ENCODE measurements at places on chromosomes 6 and 20.

DNA sequence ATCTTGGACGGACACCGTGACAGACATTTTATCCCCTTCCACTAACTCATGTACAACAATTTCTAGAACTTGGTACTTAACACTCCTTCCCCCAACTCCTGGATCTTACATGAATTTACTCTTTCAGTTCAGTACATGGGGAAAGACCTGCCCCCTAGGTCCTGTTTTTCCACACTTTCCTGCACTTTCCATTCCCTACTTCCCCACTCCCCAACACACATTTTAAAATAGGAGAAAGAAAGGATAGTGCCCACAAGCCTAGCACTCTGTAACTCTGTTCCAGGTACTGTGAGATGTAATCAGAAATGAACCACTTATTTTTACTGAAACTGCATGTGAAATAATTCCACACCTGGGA is 1.3 kb downstream of the ADGRG6 start:
- H3K4me1 ChIP-seq, result peaks cover 7% of the 10 kb centered on the region
- DNase-seq, result no peak
- peak overlapping the region; percentile 11 for H3K4me3 ChIP-seq
- H3K27me3 ChIP-seq, result peaks cover 18% of the 10 kb centered on the region
- no peak overlapping the region for H3K27ac ChIP-seq
- no peaks in the 10 kb centered on the region for H3K36me3 ChIP-seq

DNA sequence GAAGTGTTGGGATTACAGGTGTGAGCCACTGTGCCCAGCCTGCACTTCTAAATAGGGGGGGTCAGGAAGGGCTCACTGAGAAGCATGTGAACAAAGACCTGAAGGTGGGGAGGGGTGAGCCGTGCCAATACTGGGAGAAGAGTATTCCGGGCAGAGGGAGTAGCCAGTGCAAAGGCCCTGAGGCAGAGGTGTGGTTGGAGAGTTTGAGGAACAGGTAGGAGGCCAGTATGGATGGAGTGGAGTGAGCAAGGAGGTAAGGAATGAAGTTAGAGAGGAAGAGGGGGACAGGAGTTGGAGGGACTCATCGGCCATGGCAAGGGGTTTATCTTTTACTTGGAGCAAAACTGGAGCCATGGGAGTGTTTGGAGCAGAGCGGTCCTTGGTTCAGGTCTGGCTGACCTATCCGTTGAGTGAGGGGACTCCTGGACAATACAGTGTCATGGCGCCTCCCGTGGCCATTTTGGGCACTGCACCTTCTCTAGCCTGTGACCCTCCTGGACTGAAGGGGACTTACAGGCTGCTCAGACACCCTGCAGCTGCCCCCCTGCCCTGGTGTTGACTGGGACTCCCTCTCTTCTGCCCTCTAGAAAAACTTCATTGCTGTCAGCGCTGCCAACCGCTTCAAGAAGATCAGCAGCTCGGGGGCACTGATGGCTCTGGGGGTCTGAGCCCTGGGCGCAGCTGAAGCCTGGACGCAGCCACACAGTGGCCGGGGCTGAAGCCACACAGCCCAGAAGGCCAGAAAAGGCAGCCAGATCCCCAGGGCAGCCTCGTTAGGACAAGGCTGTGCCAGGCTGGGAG is 12.1 kb downstream of the FOXS1 start:
- DNase-seq, result peak; percentile 32
- no peaks in the 10 kb centered on the region for H3K27me3 ChIP-seq
- H3K4me3 ChIP-seq, result no peak overlapping the region
- H3K27ac ChIP-seq, result no peak overlapping the region
- no peaks in the 10 kb centered on the region for H3K4me1 ChIP-seq
- no peaks in the 10 kb centered on the region for H3K36me3 ChIP-seq

GRCh38 chr6:167410462-167410861 is 85.6 kb downstream of the TTLL2 start:
- no peak overlapping the region for H3K4me3 ChIP-seq
- H3K27me3 ChIP-seq, result peaks cover 29% of the 10 kb centered on the region
- peak overlapping the region; percentile 30 for H3K27ac ChIP-seq
- H3K36me3 ChIP-seq, result no peaks in the 10 kb centered on the region
- no peak for DNase-seq

GRCh38 chr6:116298973-116299372 is 19.2 kb upstream of the TSPYL1 start:
- no peaks in the 10 kb centered on the region for H3K27me3 ChIP-seq
- no peaks in the 10 kb centered on the region for H3K36me3 ChIP-seq
- peaks cover 12% of the 10 kb centered on the region for H3K4me1 ChIP-seq
- H3K27ac ChIP-seq, result no peak overlapping the region
- H3K4me3 ChIP-seq, result no peak overlapping the region

GRCh38 chr6:71965404-71965803 is 79.1 kb downstream of the RIMS1 start:
- H3K4me3 ChIP-seq, result no peak overlapping the region
- H3K27me3 ChIP-seq, result no peaks in the 10 kb centered on the region
- no peaks in the 10 kb centered on the region for H3K36me3 ChIP-seq
- H3K27ac ChIP-seq, result no peak overlapping the region

DNA sequence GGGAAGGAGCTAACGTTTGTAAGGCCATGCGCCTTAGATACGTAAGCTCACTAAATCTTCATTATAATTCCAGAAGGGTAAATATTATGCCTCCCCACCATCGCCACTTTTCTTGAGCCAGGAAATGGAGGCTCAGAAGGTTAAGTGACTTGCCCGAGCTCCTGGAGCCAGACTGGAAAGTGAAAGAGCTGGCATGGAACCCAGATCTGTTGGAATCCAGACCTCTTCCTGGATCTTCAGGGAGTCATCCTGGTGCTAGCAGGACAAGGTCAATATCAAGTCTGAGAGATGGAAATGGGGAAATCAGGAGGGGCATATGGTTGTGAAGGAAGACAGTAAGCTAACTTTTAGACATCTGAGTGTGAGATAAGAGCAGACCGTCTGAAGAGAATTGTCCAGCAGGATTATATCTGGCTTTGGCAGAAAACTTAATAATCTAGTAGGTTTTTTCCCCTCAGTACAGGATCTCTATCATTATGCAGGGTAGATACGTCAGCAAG is 6.2 kb downstream of the TMEM200A start:
- no peak overlapping the region for H3K4me3 ChIP-seq
- no peak overlapping the region for H3K27ac ChIP-seq
- H3K4me1 ChIP-seq, result peaks cover under 1% of the 10 kb centered on the region
- H3K36me3 ChIP-seq, result no peaks in the 10 kb centered on the region

DNA sequence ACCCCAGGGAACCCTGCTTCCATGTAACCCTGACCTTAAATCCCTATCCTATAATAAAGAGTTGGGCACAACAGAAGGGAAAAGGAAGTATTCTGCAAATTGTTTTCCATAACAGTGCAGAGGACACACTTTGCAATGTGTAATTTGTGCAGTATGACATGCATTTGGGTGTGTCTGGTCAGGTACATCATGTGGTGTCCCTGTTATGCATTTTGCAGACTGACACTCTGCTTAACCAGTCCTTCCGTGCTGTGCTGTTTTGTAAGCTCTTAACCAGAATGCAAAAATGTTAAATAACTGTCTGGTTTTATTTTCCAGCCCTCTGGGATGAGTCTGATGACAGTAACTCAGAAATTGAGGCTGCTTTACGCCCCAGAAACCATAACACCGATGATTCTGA is 57.0 kb upstream of the XRN2 start:
- no peak overlapping the region for H3K27ac ChIP-seq
- no peaks in the 10 kb centered on the region for H3K27me3 ChIP-seq
- no peak overlapping the region for H3K4me3 ChIP-seq

DNA sequence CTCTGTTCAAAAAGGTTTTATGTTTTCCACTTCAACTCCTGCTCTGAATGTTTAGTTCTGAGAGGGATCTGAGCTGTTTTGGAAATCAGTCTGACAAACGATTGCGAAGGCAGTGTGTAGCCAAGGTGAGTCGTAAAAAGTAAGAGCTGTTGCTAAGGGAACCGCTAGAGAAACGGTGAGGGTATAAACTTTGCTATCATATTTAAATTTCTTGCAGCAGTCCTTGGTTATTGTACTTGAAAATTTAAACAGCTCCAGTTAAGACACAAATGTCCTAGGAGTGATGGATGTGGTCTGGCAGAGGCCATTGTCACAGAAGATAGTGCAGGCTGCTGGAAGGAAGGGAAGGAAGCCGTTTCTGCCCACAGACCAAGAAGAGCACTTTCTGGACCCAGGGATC is 64.9 kb upstream of the CITED2 start:
- H3K36me3 ChIP-seq, result no peaks in the 10 kb centered on the region
- H3K4me1 ChIP-seq, result peaks cover 2% of the 10 kb centered on the region
- no peak for DNase-seq
- no peak overlapping the region for H3K4me3 ChIP-seq

- H3K4me3 ChIP-seq, result no peak overlapping the region
- H3K27ac ChIP-seq, result no peak overlapping the region
- H3K4me1 ChIP-seq, result peaks cover 21% of the 10 kb centered on the region
- no peak for DNase-seq
Observed at GRCh38 chr6:138593909-138594757, 94.8 kb upstream of the NHSL1 start.

DNA sequence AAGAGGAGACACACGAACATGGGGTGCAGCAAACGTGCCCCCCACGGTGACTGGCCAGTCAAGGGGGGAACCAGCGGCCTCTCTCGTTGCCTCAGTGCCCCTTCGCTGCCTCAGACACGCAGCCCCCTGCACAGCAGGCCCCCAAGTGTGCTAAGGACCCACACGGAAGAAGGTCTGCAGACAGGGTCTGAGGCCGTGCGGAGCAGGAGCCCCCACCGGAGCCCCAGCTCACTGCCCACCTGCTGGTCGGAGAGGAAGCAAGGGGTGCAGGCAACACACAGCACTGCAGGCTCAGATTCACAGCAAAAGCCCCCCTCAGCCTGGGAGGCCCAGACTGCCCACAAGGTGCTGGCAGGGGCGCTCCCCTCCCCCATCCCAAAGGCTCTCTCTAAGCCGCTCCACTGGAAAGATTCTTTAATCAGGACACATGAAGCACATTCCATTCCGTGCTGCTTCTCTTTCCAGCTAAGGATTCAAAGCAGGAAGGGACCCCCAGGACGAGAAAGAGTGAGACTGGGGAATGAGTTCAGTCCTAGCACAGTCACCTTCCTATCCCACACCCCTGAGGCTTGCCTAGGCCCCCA is 105.1 kb downstream of the SLC23A2 start:
- peaks cover 33% of the 10 kb centered on the region for H3K36me3 ChIP-seq
- H3K27ac ChIP-seq, result no peak overlapping the region
- DNase-seq, result no peak
- H3K27me3 ChIP-seq, result no peaks in the 10 kb centered on the region

GRCh38 chr6:26594730-26595632 is 1.8 kb upstream of the ABT1 start:
- peaks cover 8% of the 10 kb centered on the region for H3K4me1 ChIP-seq
- H3K27ac ChIP-seq, result no peak overlapping the region
- H3K36me3 ChIP-seq, result no peaks in the 10 kb centered on the region
- H3K27me3 ChIP-seq, result peaks cover 24% of the 10 kb centered on the region

DNA sequence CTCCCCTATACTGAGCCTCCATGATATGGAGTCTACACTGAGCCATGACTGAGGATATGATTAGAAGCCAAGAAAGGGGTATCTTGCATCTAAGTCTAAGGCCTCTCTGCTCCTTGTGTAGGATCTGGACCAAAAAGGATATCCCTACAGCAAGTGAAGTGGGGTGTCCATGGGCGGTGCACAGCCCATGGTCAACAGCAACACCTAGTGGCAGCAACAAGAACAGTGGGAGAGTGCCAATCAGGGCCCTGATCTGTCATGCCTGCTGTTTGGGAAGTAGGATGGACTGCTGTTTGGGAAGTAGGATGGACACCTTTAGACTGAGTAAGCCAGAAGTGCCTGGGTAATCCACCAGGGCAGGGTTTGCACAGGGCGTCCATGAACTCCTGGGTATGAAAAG is 22.4 kb downstream of the PTGIS start:
- H3K4me1 ChIP-seq, result no peaks in the 10 kb centered on the region
- no peak overlapping the region for H3K4me3 ChIP-seq

DNA sequence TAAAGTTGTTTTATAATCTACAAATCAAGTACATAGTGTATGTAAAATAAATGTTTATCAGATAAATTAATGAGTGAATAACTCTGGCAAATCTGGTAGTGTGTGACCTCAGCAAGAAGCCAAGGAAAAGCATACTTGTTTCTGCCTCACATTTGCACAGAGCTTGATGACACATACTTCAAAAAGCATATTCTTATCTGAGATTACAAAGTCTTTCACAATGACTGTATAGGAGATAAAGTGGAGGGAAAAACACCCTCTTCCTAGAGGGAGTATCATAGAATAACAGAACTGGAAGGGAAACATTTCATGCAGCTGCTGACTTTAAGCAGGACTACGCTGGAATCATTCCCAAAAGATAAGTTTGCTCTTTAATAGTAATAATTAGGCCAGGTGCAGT is 28.1 kb upstream of the AKAP7 start:
- no peaks in the 10 kb centered on the region for H3K27me3 ChIP-seq
- no peak overlapping the region for H3K27ac ChIP-seq
- no peak for DNase-seq
- H3K4me1 ChIP-seq, result peaks cover 19% of the 10 kb centered on the region
- no peak overlapping the region for H3K4me3 ChIP-seq
- no peaks in the 10 kb centered on the region for H3K36me3 ChIP-seq

DNA sequence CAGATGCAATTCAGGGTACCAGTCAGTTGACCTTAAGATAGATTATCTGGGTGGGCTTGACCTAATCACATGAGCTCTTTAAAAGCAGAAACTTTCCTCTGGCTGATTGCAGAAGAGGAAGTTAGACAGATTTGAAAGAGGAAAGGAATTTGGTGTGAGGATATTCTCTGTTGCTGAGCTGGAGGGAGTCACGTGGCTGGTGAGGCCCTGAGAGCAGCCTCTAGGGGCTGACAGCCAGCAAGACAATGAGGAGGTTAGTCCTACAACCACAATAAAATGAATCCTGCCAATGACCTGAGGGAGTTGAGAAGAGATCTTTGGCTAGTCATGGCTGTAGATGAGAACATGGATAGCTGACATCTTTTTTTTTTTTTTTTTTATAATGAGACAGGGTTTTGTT is 87.0 kb upstream of the B3GAT2 start:
- no peaks in the 10 kb centered on the region for H3K4me1 ChIP-seq
- no peaks in the 10 kb centered on the region for H3K27me3 ChIP-seq
- no peaks in the 10 kb centered on the region for H3K36me3 ChIP-seq
- no peak overlapping the region for H3K4me3 ChIP-seq
- no peak for DNase-seq

DNA sequence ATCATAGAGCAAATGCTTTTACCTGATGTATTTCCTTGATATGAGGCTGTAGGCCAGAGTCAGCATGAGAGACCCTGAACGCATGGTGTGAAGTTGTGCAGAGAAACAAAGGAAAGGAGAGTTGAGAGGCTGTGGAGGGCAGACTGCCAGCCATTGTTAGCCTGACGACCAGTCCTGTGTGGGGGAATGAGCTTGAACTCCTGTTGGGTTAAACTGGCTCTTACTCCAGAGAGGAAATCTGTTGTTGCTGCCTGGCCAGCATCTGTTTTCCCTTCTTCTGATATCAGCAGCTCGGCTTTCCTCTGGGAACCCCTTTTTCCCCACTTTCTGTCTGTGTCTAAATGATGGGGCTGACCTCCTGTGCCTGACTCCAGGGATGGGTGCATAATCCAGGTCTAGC is 158.2 kb upstream of the ZFP64 start:
- no peak overlapping the region for H3K4me3 ChIP-seq
- no peaks in the 10 kb centered on the region for H3K36me3 ChIP-seq
- peaks cover 6% of the 10 kb centered on the region for H3K27me3 ChIP-seq
- no peaks in the 10 kb centered on the region for H3K4me1 ChIP-seq
- no peak for DNase-seq
